ENCODE measurements at places on chromosomes 5 and 9.

- DNase-seq, result no peak
Measured at GRCh38 chr5:38463634-38464521, 92.6 kb downstream of the LIFR start.

DNA sequence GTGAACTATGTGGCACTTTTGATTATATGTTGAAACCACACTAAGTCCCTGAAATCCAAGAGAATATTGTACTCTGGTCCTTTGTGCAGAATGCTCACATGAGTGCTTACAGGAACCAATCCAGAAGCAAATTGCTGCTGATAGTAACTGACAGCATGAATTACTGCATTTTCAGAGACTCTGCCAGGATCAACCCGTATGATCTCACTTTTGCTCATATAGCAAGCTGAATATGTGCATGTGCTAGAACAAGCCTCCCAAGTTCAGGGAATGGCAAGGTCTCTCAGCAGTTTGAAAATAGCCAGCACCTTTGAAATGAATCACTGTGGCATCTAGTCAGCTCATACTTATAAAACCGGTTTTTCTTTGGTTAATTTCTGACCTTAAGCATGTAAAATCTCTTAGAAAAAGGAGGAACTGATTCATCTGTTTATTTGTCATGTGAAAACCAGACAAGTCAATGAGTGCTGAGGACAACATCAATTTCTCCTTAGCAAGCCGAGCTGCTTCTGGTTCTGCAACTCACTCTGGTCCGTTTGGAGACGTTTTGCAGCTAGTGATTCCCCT is 215.7 kb upstream of the ELL2 start:
- DNase-seq, result no peak

- no peak for DNase-seq
Measured at GRCh38 chr5:72539726-72540125, 32.5 kb upstream of the ZNF366 start.

DNA sequence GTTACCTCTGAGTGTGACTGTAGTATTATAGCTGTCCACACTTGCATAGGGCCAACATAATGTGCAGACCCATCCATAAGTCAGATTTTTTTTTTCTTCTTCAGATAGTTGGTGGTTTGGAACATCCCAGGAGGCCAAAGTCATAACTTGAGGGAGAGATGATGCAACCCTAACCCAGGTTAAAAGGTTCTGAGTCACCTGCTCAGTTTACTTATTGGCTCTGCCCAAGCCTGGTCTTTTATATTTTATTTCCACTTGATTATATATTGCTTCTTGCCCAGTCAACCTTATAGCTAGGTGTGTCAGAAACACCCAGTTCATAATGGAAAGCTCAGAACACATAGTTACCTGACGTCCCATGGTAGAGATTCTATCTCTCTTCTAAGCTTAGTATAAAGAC is 113.1 kb upstream of the PCSK1 start:
- no peak for DNase-seq

- DNase-seq, result no peak
Measured at GRCh38 chr5:125894383-125894782, 528.8 kb upstream of the GRAMD2B start.

DNA sequence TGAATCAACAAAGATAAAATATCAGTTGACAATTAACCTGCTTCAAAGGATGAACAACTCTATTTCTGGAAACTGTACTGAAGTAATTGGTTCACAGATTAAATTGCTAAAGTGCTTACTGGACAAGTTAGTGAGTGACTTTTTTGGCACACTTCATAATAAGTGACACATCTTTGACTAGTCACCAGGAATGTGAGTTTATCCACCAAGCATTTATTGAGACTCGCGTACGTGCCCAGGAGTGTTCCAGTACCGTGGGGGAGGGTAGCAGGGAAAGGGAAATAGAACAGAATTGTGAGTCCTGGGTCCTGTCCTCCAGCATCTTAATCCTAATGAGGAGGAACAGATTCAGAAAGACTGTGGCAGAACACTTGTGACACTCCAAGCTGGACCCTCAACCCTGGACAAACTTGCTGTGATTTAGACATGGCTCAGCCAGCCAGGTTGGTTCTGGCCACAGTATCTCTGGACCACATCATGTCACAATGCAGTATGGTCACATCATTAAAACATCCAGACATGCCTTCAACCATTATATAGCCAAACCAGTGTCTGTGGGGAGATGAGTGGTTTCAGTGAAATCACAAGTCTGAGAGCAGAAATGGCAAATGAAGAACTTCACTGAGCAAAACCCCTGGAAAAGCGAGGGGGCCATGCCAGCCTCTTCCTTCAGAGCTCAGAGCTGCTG is 623.1 kb downstream of the BNC2 start:
- no peak for DNase-seq

DNA sequence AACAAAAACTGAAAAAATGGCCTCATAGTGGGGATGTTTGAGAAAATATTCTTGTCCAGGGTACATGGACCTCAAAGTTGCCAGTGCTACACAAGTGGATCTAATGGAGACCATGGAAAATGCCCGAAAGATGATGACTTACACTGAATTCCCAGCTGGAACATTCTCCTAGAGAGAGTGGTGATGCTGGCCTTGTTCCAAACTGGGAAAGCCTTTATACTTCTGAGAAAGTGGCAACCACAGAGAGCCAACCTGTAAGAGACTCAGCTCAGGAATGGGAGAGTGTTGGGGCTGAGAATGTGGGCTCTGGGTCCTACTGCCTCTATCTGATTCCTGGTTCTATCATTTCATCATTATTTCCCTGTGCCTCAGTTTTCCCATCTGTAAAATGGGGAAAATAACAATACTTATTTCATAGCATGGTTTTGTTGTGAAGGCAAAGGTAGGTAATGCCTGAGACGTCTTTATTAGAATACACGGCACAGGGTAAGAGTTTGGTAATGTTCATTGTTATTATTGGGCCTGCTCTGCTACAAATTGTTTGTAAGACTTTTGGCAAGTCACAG is 229.0 kb upstream of the PANK3 start:
- no peak for DNase-seq
